ENCODE measurements at places on chromosomes 12 and 14. TPM values are rescaled to one million over a fixed set of nuclear protein-coding genes. Genes with fewer than 3 reads are reported as not detected.
A peak's percentile ranks its signal among the peaks of the same experiment; 100 is the strongest.

GRCh38 chr14:89126461-89126860 lies 290.6 kb downstream of the FOXN3 start:
- H3K4me1 ChIP-seq, result peaks cover 19% of the 10 kb centered on the region
- no peak for DNase-seq
- no peak overlapping the region for H3K4me3 ChIP-seq
- H3K27me3 ChIP-seq, result no peaks in the 10 kb centered on the region

DNA sequence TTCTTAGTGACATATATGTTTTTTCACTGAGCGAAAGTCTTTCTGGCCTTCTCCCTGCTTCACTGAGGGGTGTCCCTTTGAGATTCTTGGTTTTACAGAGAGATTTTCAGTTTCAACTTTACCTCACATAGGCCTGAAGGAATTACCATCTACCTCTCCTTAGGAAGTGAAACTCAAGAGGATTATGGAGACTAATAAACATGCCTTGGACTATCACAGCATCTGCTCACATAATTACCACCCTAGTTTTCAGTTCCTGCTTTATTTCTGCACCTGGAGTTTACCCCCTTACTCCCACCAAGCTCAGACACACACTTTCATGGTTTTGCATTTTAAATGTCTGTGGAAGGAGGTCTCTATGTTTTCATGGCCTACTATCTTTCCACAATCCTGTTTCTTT lies 118.3 kb upstream of the SCAF11 start:
- H3K4me1 ChIP-seq, result peaks cover 6% of the 10 kb centered on the region
- peaks cover 6% of the 10 kb centered on the region for H3K27me3 ChIP-seq
- DNase-seq, result no peak
- H3K36me3 ChIP-seq, result peaks cover 2% of the 10 kb centered on the region
- H3K4me3 ChIP-seq, result no peak overlapping the region
- no peak overlapping the region for H3K27ac ChIP-seq

DNA sequence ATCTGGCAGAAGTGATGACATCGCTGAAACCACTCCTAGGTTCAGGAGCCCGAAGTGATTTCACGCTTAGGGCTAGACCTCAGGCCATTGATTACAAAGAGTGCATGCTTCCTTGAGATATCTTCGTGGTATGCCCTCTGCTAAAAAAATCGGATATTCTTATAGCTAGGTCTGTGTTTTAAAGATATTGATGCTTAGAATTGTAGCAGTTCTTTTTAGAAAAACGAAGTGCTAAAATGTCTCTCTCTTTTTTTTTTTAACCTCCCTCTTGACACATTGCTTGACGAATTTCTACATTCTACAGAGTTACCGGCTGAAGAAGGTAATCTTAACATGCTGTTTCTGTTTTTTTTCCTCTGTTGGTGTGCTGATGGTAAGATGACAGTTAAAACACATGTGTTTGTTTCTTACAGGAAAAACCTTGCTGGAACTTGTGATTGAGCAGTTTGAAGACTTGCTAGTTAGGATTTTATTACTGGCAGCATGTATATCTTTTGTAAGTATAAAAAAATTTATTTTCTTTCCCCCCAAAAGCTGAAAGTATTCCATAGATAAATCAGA lies 1.3 kb downstream of the ATP2A2 start:
- H3K27me3 ChIP-seq, result no peaks in the 10 kb centered on the region
- DNase-seq, result no peak
- peaks cover 55% of the 10 kb centered on the region for H3K4me1 ChIP-seq
- H3K27ac ChIP-seq, result peak overlapping the region; percentile 97

DNA sequence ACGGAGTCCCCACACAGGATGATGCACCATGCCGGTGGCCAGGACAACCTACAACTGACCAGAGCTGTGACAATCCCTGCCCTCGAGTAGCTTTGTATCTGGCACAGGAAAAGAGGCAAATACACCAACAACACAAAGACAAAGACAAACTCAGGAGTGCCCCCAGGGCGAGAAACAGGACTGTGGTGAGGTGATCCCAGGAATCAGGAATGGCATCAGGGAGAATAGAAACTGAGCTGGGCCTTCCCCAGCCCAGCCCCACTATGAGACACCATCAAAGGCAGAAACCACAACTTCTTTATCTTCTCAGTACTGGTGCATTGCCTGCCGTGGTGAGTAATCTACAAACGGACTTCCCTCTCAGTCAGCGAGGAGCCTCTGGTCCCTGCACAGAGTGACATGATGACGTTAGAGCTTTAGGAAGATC lies 157.7 kb downstream of the TTC7B start:
- H3K27ac ChIP-seq, result no peak overlapping the region
- H3K4me1 ChIP-seq, result peaks cover 22% of the 10 kb centered on the region
- H3K4me3 ChIP-seq, result no peak overlapping the region
- peaks cover 2% of the 10 kb centered on the region for H3K36me3 ChIP-seq
- H3K27me3 ChIP-seq, result no peaks in the 10 kb centered on the region

GRCh38 chr12:10716704-10717315 lies 6.3 kb downstream of the YBX3 start:
- H3K27ac ChIP-seq, result no peak overlapping the region
- peak overlapping the region; percentile 38 for H3K4me3 ChIP-seq
- no peak for DNase-seq
- peaks cover 4% of the 10 kb centered on the region for H3K27me3 ChIP-seq
- peaks cover 13% of the 10 kb centered on the region for H3K36me3 ChIP-seq
- H3K4me1 ChIP-seq, result peaks cover 26% of the 10 kb centered on the region

DNA sequence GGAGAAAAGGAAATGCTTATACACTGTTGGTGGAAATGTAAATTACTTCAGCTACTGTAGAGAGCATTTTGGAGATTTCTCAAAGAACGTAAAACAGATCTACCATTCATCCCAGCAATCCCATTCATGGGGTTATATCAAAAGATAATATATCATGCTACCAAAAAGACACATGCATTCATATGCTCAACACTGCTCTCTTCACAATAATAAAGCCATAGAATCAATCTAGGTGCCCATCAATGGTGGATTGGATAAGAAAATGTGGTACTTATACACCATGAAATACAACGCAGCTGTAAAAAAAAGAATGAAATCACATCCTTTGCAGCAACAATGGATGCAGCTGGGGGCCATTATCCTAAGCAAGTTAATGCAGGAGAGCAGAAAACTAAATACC lies 1487.7 kb upstream of the SEL1L start:
- H3K36me3 ChIP-seq, result no peaks in the 10 kb centered on the region
- peaks cover 5% of the 10 kb centered on the region for H3K4me1 ChIP-seq
- no peak overlapping the region for H3K27ac ChIP-seq
- H3K4me3 ChIP-seq, result no peak overlapping the region
- H3K27me3 ChIP-seq, result no peaks in the 10 kb centered on the region
- no peak for DNase-seq

GRCh38 chr14:73823339-73823885 lies 28.2 kb upstream of the PTGR2 start:
- DNase-seq, result no peak
- H3K27me3 ChIP-seq, result no peaks in the 10 kb centered on the region
- H3K4me3 ChIP-seq, result no peak overlapping the region

The TMCC3 gene
- total RNA-seq, result 3.8 TPM

The GRIN2B gene
- 1.0 TPM for total RNA-seq

The TBPL2 gene
- not detected for total RNA-seq

The DDX11 gene
- total RNA-seq, result 199 TPM

Measured in neural crest cell (in vitro differentiated cells).